ENCODE measurements at places on chromosomes 3 and 15.

DNA sequence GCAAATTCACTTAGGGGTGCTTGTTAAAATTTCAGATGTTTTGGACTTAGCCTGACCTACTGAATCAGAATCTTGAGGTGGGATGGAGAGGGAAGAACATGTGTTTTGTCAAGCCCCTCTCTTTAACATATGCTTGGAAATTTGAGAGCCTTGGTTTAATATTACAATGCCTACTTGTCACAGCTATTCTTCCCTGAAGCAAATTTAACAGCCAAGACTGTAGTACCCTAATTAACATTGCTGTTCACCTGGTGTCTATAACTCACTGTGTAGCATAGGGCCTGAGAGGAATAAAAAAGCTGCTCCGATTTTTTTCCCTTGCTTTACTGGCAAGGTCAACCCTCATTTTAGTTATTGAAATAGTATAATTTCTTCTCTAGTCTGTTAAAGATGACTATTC lies 880.1 kb downstream of the CADM2 start:
- no peak for DNase-seq

DNA sequence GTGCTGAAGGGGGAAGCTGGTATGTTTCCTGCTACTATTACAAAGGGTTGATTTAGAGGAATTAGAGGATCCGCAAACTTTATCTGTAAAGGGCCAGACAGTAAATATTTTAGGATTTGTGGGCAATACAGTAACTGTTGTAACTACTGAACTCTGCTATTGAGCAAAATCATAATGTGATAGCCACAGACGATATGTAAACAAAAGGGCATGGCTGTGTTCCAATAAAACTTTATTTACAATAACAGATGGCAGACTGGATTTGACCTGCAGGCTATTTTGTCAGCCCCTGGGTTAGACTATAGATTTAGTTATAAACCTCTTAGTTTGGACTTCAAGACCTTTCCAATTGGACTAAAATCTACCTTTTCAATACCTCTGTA lies 27.8 kb upstream of the KCNMB2 start:
- DNase-seq: no peak

GRCh38 chr15:57236561-57237300 lies 139.6 kb upstream of the CGNL1 start:
- no peak for DNase-seq

- no peak for DNase-seq
Measured at GRCh38 chr3:34408088-34408487, 609.7 kb downstream of the PDCD6IP start.

- DNase-seq: peak; percentile 59
Measured at GRCh38 chr3:51686512-51687215, 15.6 kb downstream of the TEX264 start.

- DNase-seq: no peak
Measured at GRCh38 chr3:20575146-20575545, 389.1 kb upstream of the SGO1 start.

DNA sequence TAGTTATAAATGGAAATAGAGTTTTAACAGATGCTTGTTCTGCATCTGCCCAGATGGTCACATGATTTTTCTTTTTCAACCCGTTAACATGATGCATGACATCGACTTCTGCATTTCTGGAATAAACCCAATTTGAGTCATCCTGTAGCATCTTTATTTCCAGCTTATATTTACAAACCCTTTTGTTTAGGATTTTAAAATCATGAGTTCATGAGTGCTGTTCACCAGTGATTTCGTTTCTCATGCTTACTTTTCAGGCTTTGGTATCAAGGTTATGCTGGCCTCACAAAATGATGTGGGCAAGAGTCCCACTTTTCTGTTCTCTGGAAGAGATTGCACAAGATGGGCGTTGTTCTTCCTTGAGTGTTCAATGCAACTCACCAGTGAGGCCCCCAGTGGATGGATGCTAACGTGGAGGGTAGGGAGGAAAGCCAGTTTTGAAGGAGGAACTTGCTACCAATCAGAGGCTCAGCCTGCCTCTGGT lies 5.2 kb downstream of the HRH1 start:
- DNase-seq: no peak

DNA sequence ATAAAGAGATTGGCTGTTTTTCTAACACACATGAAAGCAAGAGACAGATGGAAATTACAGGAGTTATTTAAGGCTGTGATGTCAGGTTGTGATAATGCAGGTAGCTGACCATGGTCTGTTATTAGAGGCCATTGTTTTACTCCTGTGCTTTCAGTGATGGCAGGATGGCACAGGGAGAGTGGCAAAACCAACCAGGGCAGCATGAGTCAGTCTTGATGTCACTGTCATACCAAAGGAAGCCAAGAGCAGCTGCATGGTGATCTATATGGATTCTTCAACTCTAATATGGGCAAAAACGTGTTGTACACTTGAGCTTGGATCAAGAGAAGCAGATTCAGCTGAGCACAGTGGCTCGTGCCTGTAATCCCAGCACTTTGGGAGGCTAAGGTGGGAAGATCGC lies 91.8 kb upstream of the LMOD3 start:
- no peak for DNase-seq

DNA sequence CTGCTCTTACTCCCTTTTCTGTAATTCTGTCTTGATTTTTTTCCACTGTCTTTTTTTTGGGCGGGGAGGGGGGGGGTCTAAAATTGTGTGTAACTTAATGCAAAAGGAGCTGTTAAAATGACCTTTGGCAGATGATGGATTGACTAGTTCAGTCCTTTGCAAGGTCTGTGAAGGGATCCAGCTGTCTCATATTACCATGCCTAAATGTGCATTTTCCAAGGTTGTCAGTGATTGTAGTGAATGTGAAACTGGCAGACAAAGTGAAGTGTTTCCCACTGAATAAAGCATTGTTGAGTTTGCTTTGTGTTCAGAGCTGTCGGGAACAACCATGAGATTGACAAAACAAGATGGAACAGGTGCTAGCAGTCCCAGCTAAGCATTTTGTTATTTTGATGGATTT lies 110.1 kb upstream of the SKOR1 start:
- DNase-seq: no peak

DNA sequence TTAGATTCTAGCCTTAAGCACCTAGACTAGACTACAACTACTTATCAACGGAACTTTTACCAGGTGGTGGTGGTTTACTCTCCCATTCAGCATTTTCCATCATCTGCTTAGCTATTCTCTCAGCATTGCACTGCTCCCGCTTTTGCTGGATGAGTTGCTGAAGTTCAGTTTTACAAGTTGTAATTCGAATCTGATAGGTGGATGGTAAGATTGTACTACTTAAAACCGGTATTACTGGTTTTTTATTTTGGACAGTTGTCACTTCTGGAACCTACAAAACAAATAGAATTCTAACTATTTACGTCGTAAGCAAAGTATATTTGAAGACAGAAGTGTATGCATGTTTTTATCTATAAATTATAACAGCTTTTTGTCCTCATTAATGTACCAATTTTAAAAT lies 41.1 kb downstream of the PIK3R4 start:
- no peak for DNase-seq

GRCh38 chr3:157373783-157374182 lies 62.9 kb upstream of the PTX3 start:
- no peak for DNase-seq

DNA sequence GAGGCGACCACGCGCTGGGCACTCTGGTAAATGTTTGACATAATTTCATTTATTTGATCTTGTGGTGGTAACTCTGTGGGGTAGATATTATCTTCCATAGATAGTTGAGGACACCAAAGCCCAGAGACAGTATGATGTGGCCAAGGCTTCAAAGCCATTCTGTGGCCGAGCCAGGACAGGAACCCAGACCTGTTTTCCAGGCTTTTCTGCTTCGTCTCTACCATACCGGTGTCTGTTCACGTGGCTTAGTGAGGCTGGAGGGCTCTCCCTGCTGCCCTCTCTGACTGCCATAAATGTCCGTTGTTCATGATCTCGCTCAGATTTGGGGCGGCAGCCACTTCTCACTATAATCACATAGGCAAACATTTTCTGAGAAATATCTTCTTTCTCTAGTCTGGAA lies 134.7 kb downstream of the PEX5L start:
- DNase-seq: no peak

DNA sequence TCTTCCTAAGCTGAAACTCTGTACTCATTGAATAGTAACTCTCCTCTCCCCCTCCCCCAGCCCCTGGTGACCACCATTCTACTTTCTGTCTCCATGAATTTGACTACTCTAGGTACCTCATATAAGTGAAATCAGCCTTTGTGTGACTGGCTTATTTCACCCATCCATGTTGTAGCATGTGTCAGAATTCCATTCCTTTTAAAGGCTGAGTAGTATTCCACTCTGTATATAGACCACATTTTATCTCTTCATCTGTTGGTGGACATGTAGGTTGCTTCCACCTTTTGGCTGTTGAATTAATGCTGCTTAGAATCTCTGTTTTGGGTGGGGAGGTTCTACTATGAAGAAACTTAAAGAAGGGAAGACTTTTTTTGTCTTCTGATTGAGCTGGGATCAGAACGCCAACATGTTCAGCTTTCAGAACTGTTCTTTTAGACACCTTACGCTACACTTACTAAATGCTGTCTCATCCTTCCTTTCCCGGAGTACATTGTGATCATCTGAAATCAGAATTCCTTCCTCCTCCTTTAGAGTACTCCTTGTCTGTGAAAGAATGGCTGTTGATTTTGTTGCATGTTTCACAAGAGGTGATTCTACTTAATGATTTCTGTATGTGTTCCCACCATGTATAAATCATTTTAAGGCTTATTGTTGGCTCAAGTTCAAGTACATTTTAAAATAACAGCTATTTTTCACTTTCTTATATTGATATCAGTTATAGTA lies 50.3 kb downstream of the MRPS25 start:
- no peak for DNase-seq

GRCh38 chr3:122088531-122088930 lies 33.4 kb downstream of the CD86 start:
- no peak for DNase-seq

DNA sequence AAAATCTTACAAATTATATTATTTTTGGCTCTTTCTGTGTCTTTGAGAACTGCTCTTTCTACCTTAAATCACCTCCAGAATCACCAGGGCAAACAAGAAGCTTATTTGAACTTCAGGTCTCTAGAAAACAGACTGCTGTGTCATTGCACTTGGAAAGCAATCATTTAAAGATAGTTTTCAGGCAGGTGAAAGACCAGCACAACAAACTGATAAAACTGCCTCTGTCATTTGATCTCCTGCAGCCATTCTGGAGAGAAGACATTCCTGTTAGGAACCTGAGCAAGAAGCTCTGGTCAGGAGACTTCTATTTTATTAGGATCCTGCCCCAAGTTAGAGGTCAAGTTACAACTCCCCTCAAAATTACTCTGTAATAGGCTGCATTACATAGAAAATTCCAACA lies 50.7 kb upstream of the AP4E1 start:
- DNase-seq: no peak

GRCh38 chr3:179881791-179882190 lies 154.9 kb downstream of the PEX5L start:
- no peak for DNase-seq

GRCh38 chr3:146274833-146275232 lies 23.9 kb upstream of the PLSCR4 start:
- DNase-seq: no peak

GRCh38 chr15:31004220-31004733 lies 12.8 kb upstream of the MTMR10 start:
- no peak for DNase-seq

DNA sequence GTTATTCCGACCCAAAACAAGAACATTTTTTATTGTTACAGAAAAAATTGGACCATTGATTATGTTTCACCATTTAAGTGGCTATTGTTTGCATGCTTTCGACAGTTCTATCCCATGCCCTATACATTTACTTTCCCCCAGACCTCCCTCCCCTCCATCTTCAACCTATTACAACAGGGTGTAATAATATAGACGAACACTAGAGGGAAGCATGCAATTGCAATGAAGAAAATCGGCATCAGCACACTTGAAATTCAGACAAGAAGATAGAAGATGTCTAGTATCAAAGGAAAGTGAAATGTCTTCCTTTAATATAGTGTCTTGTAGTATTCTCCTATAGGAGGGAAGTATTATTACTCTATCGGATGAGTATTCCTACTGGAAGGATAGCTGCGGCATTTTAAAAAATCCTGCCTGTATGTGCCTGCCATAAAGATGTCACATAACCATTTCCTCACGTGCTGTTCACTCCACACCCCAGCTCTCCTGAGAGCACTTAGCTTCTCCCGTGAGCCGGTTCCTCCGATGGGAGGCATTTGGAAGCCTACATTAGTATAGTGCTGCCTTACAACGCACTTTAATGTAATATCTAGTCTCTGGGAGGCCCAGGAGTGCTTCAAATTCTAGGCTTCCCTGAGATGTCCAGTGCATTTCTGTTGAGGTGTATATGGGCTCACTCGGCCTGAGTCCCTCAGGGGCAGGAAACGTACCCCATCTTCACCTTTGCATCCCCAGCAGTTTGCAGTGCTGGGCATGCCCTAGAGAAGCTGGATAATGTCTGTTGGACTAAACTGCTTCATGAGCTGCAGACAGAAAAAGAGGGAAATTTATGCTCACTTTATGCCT lies 17.8 kb upstream of the ERICH6 start:
- DNase-seq: no peak

- DNase-seq: no peak
Measured at GRCh38 chr3:101509281-101509680, 3.7 kb downstream of the SENP7 start.

- no peak for DNase-seq
Measured at GRCh38 chr3:73192036-73192738, 130.7 kb downstream of the EBLN2 start.

DNA sequence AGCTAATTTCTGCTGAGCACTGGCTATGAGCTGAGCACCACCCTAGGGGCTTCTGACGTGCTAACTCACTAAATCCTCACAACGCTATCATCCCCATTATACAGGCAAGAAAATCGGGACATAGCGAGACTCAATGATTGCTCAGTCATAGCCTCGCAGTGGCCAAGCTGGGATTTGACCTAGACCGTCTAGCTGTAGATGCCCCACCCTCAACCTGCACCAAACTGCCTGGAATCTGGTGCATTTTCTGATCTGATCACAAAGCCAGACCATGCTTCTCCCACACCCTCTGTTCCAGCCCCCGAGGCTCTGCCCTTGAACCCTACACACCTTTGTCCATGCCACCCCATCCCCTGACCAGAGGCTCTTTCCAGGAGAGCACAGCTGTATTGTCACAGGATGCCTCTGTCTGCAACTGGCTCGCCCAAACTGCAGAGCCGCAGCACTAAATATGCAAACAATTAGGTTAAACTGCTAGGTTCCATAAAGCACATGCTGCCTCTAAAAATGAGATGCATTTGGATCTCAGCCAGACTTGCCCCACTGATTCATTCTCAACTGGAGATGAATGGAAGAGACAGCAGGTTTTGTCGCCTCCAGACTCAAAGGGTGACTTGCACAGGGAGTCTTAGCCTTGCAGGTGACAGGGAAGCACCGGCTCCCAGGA lies 95.2 kb downstream of the NUP210 start:
- no peak for DNase-seq

GRCh38 chr15:86615816-86616215 lies 536.1 kb downstream of the AGBL1 start:
- DNase-seq: no peak

All from activated CD8-positive, alpha-beta memory T cell treated with anti-CD3 and anti-CD28 coated beads for 48 hours (primary cell).